ENCODE measurements at places on chromosomes 7 and 10.

GRCh38 chr10:19840776-19841175 lies 24.5 kb downstream of the PLXDC2 start:
- DNase-seq = no peak

- DNase-seq = no peak
Observed at GRCh38 chr7:47357863-47358262, 224.0 kb downstream of the TNS3 start.

DNA sequence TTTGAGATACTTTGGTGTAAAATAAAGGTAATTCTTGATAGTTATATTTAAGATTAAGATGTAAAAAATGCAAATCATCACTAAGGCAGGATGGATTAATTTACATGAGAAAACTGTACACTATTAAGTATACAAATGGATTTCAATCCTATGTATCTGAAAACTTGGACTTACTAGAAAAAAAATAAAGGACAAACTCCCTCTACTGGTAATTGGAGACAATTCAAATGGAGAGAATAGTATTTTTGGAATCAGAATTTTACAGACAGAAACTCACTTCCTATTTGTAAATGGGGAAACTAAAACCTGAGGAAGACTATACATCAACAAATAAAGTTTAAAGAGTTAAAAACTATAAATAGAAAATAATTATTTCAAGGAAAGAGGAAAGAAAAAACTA lies 62.6 kb downstream of the CUL2 start:
- no peak for DNase-seq

GRCh38 chr10:534047-534566 lies 155.4 kb downstream of the DIP2C start:
- DNase-seq = no peak

GRCh38 chr7:98091061-98091460 lies 15.6 kb upstream of the LMTK2 start:
- DNase-seq = no peak

- no peak for DNase-seq
Observed at GRCh38 chr7:30178748-30179436, 44.1 kb downstream of the MTURN start.

DNA sequence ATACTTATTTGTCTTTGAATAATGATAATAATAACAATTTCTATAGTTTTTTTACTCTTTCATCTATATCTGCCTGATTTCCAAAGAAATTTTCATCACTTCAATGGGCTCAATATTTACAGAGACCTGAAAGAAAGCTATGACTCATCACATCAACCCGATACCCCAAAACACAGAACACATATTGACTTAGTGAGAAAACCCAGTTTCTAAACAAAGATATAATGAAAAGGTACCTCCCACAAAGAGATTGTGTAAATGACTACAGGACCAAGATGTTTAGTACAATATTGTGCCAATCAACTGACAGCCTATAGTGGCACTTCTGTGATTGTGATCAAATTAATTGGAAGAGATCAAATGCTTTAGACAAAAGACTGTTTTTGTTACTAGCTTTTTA lies 133.9 kb downstream of the PCDH15 start:
- DNase-seq = no peak

- no peak for DNase-seq
Observed at GRCh38 chr10:99303899-99304861, 25.0 kb upstream of the CNNM1 start.

DNA sequence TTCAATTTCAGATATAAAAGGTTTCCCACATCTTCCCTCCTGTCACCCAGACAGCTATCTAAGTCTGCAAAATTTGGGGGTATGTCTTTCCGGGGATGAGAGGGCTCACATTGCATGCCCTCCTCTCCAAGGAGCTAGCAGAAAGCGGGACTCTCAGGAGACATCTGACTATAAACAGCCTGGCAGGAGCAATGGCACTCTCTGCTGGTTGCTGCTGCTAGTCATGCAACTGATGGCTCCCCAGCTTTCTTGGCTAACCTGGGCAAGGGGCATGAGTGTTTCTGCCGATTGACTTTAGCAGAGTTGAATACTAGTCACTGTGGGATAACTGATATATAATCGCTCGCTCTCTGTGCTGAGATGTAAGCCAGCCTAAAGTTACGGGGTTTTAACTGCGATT lies 12.0 kb downstream of the TBX20 start:
- no peak for DNase-seq

GRCh38 chr10:122476333-122476695 lies 15.0 kb downstream of the HTRA1 start:
- DNase-seq = no peak

DNA sequence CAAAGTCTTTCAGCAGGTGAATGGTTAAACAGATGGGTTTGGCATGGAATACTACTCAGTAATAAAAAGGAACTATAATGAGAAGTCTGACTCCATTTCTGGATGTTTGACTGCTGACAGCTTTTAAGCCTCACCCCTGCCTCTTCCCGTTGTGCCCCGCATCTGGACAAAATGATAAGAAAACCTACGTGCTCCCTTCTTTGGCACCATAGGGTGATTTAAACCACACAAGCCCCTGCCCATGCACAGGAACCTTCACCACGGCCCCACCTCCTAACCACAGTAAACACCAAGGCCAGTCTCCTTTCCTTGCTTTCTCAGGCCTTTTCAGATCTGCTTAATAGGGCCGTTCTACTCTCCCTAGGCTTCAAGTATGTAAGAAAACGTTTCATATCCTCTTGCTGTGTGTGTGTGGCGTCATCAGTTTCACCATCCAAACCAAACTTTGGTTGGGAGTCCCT lies 47.1 kb upstream of the UBN2 start:
- DNase-seq = no peak

- DNase-seq = peak; percentile 44
Observed at GRCh38 chr10:119859420-119860258, 13.0 kb downstream of the MCMBP start.

- no peak for DNase-seq
Observed at GRCh38 chr7:127927348-127927696, 103.9 kb downstream of the LRRC4 start.

GRCh38 chr10:96588060-96588554 lies 1.3 kb upstream of the TM9SF3 start:
- no peak for DNase-seq

- peak; percentile 45 for DNase-seq
Observed at GRCh38 chr7:55593515-55594318, 21.4 kb upstream of the VOPP1 start.

DNA sequence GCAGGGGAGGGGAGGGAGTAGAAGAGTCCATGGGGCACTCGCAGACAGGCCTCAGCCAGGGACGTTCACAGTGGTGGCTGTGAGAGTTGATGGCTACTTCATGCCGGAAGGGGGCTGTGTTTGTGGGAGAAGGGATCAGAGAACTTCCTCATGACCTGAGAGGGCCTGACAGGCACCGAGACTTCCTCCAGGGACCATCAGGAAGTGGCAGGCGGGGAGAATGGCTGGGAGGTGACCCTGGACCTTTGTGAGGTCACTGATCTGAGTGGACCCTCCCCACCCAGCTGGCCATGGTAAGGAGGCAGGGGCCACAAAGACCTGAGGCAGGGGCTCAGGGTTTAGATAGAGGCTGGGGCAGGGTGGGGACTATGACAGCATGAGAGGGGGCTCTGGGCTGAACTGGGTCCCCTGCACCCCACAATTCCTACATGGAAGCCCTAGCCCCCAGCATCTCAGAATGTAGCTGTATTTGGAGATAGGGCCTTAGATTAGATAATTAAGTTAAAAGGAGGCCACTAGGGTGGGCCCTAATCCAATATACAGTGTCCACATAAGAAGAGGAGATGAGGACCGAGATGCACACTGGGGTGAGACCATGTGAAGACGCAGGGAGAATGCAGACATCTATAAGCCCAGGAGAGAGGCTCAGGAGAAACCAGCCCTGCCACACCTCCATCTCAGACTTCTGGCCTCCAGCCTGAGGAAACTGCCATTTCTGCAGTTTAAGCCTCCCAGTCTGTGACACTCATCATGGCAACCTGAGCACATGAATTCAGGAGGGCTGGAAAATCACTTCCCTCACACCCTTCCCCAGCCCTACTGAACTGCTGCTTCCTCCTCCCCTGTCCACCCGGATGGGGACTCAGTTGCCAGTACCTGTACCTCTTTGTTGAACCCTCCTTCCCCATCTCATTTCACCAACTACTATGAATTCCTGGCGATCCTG lies 273.9 kb upstream of the ZNF32 start:
- DNase-seq = no peak

- no peak for DNase-seq
Observed at GRCh38 chr7:89133819-89134218, 338.3 kb upstream of the TEX47 start.

DNA sequence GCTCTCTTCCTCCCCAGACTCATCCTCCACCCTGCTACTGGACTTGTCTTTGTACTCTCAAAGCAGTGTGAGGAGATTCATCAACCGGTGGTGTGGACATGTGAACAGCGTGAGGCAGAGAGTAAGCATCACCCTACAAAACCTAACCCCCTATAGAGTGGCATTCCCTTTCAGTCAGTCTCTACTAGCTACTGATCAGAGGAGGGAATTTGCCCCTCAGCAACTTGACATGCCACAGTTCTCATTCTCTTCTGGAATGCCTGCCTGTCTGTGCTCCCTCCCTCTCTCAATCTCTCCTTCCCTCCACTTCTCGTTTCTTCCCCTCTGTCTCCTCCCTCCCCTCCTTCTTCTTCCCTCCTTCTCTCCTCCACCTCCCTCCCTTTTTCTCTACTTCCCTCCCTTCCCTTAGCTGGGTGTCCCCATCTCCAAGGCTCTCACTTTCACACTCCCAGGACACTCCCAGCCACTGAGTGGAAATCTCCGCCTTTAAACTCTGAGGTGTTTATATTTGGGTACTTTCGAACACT lies 24.6 kb downstream of the H2AZ2 start:
- DNase-seq = no peak

- DNase-seq = no peak
Observed at GRCh38 chr10:49414496-49414895, 18.6 kb upstream of the DRGX start.

- no peak for DNase-seq
Observed at GRCh38 chr10:33963729-33964128, 629.3 kb upstream of the NRP1 start.

GRCh38 chr7:87028636-87029035 lies 30.8 kb downstream of the ELAPOR2 start:
- no peak for DNase-seq

DNA sequence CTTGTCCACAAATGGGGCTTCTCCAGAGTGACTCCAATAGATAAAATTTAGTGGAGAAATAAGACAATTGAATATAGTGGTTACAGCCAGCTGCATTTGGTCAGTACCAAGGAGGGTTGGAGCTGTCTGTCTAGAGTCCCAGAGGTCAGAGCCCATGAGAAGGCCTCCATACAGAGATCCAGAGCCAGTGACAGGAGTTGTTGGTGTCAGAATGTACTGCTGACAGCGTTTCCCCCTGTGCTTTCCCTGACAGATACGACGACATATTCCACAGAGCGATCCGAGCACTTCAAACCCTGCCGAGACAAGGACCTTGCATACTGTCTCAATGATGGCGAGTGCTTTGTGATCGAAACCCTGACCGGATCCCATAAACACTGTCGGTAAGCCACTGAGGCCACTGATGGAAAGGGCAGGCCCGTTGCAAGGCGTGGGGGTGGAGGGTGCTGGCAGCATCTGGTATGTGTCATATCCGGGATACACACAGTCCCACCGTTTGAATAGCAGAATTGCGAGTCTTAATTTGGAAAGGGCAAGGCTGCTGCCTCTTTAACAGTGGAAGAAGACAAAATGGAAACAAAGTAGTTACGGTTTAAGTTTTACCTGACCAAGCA lies 483.6 kb downstream of the NRG3 start:
- DNase-seq = no peak

- no peak for DNase-seq
Observed at GRCh38 chr7:66258409-66258808, 53.3 kb downstream of the TPST1 start.

DNA sequence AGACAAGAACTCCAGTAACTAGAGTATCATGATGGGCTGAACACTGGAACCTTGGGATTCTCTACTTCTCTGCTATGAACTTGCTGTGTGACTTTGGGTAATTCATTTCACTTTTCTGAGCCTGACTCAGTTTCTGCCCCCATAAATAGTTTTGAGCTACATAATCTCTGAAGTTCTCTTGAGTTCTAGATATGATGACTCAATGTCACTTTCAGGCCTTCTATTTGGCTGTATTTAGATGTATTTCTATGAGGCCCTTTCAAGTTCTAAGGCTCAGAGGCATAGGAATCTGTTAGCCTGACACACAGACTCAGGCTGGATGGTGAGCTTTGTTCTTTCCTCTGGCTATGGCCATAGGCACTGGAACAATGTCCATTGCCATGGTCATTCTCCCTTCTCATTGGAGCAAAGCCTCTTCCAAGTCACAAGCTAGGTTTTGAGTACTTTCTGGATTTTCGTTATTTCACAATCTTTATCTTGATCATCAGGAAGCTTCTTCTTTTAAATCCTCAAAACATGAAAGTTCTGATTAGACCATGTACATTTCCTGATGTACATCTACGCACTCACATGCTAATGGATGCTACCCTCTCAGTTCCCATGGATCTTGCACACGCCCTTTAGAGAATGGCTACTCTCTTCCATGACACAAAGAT lies 101.6 kb downstream of the TES start:
- DNase-seq = no peak
